ENCODE measurements at places on chromosomes 6 and 20. TPM values are rescaled to one million over a fixed set of nuclear protein-coding genes. Genes with fewer than 3 reads are reported as not detected.

DNA sequence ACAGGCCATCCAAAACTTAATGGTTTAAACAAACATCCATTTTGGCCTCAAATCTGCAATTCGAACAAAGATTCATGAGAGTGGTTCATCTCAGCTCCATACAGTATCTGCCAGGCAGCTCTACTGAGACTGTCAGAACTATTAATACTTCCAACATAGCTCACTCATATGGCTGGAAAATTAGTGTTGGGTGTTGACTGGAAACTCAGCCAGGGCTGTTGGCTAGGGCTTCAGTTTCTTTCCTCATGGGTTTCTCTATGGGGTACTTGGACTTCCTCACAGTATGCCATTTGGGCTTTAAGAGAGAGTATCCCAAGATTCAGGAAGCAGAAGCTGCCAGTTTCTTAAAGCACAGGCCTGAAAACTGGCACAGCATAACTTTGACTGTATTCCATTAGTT lies 240.3 kb downstream of the TPBG start:
- no peak for DNase-seq

GRCh38 chr6:144715344-144715743 lies 430.2 kb downstream of the UTRN start:
- no peak for DNase-seq

DNA sequence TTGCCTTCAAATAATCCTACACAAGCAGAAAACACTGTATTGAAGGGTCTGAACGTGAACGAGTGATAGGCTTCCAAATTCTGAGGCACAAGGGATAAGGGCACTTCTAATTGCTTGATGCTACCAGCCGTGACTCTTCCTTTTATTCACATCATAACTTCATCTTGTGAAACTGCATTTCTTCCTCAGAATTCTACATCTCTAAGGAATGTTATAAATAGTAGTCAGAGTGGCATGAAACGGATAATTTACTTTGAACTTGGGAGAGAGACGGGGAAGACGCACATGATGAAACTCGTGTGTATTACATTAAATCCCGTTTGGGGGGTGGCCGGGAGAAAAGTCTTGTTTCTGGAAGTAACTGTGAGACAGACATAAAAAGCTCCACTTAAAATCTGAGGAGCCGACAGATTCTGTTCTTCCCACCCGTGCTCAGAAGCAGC lies 754 bp downstream of the HDDC2 start:
- DNase-seq = no peak

OOEP gene
- total RNA-seq = 0.48 TPM
